Activated T-cell treated with anti-CD3 and anti-CD28 coated beads for 1 hour (primary cell): ENCODE measurements at places on chromosomes 6 and 20.

DNA sequence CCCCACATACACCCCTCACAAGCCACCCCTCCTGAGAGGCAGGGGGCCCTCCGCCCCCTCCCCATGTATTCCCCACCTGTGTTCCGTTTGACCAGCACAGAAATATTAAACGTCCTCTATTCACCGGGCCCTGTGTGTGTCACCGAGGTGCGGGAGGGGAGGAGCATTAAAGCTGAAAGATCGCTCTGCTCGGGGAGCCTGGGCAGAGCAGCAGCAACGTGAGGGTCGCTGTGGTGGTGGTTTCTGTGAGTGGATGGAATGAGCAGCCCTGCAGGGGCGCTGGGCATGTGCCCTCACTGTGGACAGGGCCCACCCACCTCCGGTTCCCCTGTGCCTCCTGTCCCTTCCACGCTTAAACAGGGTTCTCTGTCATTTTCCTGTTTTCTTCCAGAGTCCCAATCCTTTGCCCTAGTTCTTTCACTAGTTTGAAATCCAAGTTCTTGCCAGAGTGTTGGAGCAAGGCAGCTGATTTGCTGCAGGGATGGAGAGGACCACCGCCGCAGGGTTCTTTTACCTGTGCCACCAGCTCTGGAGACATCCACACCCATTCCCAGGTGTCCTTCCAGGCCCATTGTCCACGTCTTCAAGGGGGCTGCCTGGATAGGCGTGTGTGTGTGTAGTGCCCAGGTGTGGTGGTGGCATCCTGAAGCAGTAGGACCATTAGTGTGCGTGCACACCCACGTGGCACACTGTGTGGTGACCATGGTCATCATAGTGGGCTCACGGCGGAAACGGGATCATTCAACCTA is 37.6 kb upstream of the MDFI start:
- no peak for DNase-seq

- DNase-seq = no peak
Measured at GRCh38 chr20:45340236-45340847, 7.9 kb downstream of the SDC4 start.

DNA sequence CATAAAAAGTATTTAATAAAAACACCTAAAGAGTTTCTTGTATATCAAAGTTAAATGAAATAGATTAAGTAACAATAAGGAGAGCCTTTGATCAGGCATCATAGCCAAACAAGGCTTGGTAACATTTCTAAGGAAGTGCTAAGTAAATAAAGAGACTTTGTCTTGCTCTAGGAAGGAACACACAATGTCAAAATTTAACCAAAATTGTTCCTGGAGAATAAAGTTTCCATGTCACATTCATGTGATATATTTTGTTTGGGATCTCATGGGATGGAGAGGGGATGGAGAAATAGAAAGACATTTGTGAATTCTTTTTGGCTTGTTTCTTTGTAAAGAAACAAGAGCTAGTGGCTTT is 201.9 kb upstream of the DTNBP1 start:
- DNase-seq = no peak

- no peak for DNase-seq
Measured at GRCh38 chr20:21681234-21681921, 24.1 kb upstream of the PAX1 start.

GRCh38 chr6:88629838-88630494 is 333.5 kb downstream of the RNGTT start:
- DNase-seq = no peak

GRCh38 chr6:127918506-127919427 is 17.9 kb upstream of the THEMIS start:
- no peak for DNase-seq

- no peak for DNase-seq
Measured at GRCh38 chr20:49513517-49513916, 31.0 kb upstream of the KCNB1 start.

DNA sequence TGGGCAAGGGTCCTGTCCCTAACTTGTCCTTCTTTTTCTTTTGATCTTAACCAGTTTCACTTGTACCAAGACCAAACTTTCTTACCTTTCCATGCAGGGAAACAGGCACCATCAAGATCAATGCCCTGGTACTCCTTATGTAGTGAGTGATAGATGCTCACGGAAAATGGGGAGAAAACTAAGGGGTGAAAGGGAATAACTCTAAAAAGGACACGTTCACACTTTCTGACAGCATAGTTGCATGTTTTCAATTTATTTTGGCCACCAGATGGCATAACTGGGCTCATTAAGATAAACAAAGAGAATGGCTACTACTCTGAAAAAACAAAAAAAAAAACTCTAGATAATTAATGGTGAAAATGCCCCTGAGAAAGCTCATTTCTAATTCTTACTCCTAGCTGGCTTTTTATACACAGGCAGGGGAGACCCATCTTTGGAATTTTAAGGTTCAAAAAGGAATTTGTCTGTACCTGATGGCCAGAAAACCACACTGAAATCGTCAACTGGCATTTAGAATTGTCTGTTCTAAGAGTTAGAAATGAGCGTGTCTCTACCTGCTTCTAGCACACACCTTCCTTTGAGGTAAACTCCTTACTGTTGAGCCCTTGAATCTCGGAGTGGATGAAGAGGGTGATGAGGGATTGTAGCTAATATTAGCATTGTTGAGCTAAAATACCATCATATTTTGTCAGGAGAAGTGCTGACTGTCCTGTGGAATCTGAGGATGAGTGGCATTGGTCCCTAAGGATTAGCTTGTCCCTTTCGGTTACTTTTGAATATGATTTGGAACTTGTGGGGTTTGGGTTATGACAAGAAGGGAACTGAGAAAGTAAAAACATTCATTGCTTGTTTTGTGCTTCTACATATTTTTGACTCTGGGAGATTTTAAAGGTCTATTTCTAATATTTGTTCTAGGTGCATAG is 62.2 kb upstream of the DDR1 start:
- DNase-seq = no peak

- no peak for DNase-seq
Measured at GRCh38 chr6:21752054-21752811, 158.7 kb downstream of the SOX4 start.

DNA sequence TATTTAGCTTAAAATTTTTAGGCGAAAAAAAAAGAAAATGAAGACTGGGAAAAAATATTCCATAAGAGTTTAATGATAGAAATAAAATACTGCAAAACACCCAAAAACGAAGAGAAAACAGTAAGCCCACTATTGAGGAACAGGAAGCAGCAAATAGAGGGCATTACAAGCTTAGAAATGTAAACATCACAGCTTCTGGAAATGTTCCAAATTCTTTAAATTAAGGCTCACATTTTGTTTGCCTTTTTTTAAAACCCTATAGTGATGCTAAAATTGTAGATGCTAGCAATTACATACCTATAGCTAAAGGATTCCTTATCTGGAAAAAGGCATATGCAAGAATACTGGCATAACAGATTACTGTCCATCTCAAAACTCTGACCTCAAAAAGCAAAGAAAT is 248.6 kb downstream of the KHDRBS2 start:
- no peak for DNase-seq

GRCh38 chr6:74579794-74580193 is 626.1 kb downstream of the COL12A1 start:
- DNase-seq = no peak

GRCh38 chr6:143745166-143746133 is 67.7 kb downstream of the PHACTR2 start:
- no peak for DNase-seq
